ENCODE measurements at places on chromosomes 2 and 18.
A peak's percentile ranks its signal among the peaks of the same experiment; 100 is the strongest.

GRCh38 chr2:121363632-121364420 lies 78.8 kb upstream of the TFCP2L1 start:
- no peak for DNase-seq

GRCh38 chr2:29014331-29014730 lies 33.2 kb downstream of the TOGARAM2 start:
- peak; percentile 44 for DNase-seq

DNA sequence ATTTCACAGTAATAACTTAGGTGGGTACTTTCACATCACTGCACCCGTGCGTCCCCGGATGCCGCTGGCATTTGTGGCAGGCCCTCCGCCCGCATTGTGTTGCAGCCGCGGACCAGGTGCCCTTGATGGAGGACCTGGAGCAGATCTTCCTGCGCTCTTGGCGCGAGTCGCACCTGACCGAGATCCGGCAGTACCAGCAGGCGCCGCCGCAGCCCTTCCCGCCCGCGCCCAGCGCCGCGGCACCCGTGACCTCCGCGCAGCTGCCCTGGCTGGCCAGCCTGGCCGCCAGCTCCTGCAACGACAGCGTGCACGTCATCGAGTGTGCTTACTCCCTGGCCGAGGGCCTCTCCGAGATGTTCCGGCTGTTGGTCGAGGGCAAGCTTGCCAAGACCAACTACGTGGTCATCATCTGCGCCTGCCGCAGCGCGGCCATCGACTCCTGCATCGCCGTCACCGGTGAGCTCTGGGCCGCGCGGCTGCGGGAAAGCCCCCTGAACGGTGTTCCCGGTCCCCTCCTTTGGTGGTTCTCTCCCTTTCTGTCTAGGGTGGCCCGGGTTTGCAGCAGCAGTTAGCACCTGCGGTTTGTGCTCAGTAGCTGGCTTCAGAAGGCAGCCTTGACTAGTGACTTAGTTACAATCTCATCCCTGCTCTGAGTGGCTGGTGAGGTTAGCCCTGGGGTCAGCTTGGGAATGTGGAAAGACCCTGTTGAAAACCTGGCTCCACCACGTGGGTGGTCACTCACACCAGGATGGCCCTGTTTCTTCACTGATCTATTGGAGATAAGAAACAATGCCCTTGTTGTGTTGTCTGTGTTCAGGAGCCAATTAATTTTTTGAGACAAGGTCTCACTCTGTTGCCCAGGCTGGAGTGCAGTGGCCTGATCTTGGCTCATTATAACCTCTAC lies 59.1 kb downstream of the GREB1 start:
- no peak for DNase-seq

GRCh38 chr2:26911911-26912861 lies 58.3 kb upstream of the MAPRE3 start:
- no peak for DNase-seq

DNA sequence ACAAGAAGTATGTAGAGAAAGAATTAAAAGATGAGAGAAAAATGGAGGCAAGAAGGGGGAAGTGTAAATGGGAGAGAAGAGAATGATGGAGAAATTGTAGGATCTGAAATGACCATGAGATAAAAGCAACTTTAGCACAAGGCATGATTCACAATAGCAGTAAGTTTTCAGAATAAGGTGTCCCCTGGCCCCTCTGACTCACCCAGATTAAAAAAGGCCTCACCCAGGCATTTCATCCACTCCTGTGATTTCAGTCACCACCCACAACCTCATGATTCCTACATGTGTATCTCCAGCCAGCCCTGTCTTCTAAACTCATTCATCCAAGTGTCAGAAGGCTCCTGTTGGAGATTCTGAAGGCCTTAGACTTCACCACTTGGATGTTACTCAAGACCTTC lies 56.6 kb downstream of the SP100 start:
- peak; percentile 62 for DNase-seq

GRCh38 chr2:53786352-53786704 lies 425 bp downstream of the ASB3 start:
- peak; percentile 19 for DNase-seq

DNA sequence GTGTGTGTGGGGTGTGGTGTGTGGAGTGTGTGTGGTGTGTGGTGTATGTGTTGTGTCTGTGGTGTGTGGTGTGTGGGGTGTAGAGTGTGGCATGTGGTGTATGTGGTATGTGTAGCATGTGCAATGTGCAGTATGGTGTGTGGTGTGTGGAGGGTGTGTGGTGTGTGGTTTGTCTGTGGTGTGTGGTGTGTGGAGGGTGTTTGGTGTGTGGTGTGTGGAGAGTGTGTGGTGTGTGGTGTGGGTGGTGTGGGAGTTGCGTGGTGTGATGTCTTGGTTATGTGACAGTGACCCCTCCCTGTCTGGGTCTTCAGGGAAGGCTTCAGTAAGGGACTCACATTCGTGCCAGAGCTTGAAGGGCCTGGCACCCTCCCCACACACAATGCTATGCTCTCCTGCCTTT lies 718.2 kb upstream of the SOX11 start:
- no peak for DNase-seq

GRCh38 chr2:124121106-124121505 lies 96.0 kb downstream of the CNTNAP5 start:
- DNase-seq, result no peak

- no peak for DNase-seq
These were observed 460 bp upstream of the ZBTB7C start for GRCh38 chr18:48409591-48410094.

DNA sequence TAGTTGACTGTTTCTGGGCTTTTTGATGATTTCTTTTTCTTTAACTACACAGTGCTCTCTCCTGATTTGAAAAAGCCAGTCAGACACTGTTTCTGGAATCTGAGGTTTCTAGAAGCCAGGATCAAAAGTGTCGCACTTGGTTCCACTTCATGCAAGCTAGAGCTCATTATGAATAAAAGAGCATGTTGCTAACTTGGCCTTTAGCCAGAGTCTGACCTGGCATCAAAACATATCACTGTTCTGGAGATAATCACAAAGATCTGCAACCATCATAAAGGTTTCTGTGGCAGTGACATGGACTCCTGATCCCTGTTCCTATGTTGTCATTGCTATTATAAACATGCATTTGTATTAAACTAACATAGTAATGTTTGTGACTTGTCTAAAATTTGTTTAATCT lies 76.1 kb upstream of the MAPRE2 start:
- no peak for DNase-seq

GRCh38 chr18:63831080-63831788 lies 56.0 kb downstream of the SERPINB7 start:
- no peak for DNase-seq

- no peak for DNase-seq
These were observed 173.3 kb upstream of the LINC00305 start for GRCh38 chr18:64322189-64322588.

DNA sequence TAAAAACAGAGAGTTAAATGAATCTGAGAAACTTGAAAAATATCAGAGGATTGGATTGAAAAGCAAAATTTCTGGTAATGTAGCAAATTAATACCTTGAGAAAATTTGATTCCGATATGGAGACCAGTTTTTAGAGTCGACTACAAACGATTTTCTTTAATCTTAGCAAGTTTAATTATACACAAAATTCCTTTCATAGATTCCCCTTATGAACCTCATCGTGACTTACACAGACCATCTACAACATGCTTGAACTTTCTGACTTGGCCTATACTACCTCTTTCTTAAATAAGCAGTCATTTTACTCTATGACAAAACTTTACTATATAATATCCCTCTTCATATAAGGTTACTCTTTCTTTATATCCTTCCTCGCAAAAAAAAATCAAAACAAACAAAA lies 769.6 kb upstream of the CRIM1 start:
- no peak for DNase-seq

- peak; percentile 68 for DNase-seq
These were observed 519 bp downstream of the TEX261 start for GRCh38 chr2:70994009-70994698.

DNA sequence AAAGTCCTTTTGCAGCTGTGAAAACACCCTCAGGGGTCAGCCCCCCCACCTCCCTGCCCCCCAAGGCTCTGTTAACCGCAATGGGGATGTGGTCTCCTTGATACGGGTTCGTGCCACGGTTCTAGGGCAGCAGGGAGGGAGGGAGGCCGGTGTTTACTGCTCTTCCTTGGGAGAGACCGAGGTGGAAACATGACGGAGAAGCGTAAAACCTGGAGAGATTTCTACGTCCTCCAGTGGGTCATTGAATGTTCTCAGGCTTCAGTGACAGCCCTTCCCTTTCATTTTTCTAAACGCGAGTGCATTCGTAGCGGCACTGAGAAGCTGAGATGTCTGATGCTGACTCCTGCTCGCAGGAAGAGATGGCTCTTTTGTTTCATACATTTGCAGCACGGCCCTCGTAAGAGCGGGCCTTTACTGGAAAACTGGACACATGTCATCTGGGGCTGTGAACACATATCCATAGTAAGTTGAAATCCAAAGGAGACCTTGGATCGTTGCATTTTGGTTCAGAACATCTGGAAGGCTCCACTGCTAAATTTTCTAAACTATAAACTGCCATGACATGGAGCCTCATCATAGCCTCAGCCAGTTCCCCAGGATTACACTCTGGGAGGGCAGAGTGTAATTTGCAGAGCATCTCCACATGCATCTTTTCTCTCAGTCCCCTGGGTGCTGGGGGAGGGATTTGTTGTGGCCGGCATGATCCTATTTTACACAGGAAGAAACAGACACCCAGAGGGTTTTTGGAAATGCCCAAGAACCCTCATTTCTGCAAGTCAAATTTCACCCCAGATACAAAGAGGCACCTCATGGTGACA lies 40.6 kb upstream of the HDAC4 start:
- DNase-seq, result no peak

- DNase-seq, result no peak
These were observed 15.1 kb downstream of the CHMP1B start for GRCh38 chr18:11866329-11866728.

DNA sequence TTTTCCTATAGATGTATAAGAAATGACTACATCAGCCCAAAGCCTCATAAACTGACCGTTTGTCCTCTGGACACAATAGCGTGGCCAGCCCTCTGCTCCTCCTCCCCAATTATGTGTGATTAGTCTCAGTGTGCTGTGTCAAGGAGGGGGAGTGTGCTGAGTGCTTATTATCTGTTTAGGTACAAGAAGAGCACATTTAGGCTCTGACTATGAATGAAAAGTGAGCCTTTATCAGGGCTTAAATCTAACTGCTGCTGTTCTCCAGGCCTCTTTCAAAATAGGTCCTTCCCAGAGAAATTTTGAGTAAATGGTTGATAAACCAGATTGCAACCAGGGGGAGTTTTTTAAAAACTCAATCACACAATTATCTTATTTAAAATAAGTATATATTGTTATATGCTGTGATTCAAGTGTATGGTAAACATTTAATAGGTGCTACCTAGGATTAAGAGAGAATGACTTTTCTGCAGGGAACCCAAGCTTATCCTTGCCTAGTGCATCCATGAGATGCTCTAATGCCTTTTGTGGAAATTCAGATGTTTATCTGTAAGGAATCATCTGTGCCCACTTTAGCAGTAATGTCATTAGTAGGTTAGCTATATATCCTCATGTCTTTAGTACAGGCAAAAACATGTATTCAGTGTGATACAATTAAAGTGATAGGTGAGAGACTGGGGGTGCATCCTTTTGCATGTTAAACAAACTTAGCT lies 168.7 kb upstream of the SIX3 start:
- DNase-seq, result no peak

- DNase-seq, result no peak
These were observed 404.8 kb downstream of the CDH2 start for GRCh38 chr18:27772081-27772480.

- no peak for DNase-seq
These were observed 74.7 kb downstream of the ZNF407 start for GRCh38 chr18:74672371-74672770.

DNA sequence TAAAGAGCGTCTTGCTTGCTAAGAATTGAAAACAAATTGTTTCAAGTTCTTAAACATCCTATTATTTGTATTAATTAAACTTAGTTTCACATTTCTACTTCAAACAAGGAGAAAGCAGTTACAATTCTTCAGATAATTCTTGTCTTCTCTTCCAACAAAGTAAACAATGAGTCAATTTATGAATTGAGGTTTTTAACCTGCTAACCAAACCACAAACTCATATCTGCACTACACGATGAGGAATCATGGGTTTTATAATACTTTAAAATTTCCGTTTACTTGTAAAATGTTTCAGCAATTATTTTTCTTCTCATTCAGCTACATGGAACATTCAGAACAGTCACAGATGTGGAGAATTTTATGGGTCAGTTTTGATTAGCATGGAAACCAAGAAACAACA lies 114.2 kb downstream of the SPIRE1 start:
- DNase-seq, result no peak

- no peak for DNase-seq
These were observed 297.4 kb downstream of the CALCRL start for GRCh38 chr2:187150670-187151069.

- DNase-seq, result no peak
These were observed 58.4 kb upstream of the GREB1L start for GRCh38 chr18:21183670-21184069.

GRCh38 chr18:13456736-13457271 lies 238.2 kb downstream of the LDLRAD4 start:
- DNase-seq, result no peak

DNA sequence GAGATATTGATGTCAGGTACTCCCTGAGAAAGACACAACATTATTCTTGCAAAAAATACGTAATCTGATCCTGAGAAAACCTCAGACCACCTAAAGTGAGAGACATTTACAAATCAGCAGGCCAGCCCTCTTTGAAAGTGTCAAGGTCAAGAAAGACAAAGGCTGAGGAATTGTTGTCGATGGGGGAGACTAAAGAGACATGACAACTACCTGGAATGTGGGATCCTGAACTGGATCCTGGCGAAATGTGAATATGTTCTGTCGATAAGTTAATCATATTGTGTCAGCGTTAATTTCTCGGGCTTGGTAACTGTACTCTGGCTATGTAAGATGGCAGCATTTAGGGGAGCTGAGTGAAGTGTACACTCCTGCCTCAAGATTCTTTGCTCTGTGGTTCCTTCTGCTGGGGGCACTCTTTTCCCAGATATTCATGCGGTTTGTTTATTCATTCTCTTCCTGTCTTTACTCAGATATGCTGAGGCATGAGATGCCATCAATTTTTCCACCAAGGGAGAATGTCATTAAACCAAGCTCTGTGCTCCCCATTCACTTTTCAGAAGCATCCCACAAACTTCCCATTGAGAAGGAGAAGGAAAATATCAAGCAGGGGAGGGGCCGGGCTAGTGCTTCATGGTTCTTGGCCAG lies 154.9 kb downstream of the CAPN13 start:
- no peak for DNase-seq

DNA sequence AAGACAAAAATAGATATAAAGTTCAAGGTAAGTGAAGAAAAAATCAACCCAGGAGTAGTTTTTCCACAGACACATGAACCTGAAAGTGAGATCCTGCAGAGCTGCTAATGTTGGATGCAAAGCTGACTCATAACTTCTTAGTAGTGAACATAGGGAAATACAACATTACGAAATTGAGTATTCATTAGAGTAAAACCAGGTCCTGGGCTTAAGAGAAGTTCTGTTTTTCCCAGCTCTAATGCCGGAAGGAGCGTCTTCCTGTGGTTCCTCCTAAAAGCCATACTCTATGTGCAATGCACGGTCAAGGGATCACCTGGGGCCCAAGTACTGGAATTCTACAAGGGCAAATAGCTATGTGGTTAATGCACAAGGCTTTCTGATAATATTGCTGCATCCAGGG lies 141.7 kb downstream of the RBMS1 start:
- DNase-seq, result no peak

GRCh38 chr2:1081451-1082225 lies 131.0 kb downstream of the SNTG2 start:
- no peak for DNase-seq

- DNase-seq, result no peak
These were observed 320.5 kb downstream of the DPP10 start for GRCh38 chr2:114762986-114763385.
